COR-L47 (cell line): ENCODE measurements at places on chromosomes 4 and X.

- no peak for DNase-seq
Observed at GRCh38 chr4:56745042-56745441, 63.9 kb upstream of the HOPX start.

GRCh38 chr4:6873792-6874461 is 35.7 kb upstream of the TBC1D14 start:
- peak; percentile 51 for DNase-seq

DNA sequence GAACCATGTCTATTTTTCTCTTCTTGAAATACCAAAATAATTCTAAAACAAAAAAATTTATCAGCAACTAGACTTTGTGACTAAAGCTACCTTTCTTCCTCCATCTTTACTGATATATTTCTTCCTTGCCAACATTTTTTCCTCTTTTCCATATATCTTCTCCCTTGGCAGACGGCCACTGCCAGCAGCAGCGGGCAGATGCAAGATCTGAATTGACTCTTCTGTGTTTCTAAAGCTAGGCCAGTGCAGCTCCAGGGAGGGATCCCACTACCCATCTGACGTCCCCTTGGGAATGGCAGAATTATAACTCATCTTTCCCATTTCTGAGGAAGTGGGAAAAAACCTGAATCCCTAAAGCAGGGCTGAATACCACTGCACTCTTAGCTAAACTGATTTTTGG is 206.4 kb downstream of the NR3C2 start:
- no peak for DNase-seq

GRCh38 chrX:46695491-46695890 is 63.4 kb downstream of the SLC9A7 start:
- no peak for DNase-seq

GRCh38 chr4:169030562-169030982 is 20.5 kb upstream of the CBR4 start:
- DNase-seq = no peak
